ENCODE measurements at places on chromosomes 13 and 19.

DNA sequence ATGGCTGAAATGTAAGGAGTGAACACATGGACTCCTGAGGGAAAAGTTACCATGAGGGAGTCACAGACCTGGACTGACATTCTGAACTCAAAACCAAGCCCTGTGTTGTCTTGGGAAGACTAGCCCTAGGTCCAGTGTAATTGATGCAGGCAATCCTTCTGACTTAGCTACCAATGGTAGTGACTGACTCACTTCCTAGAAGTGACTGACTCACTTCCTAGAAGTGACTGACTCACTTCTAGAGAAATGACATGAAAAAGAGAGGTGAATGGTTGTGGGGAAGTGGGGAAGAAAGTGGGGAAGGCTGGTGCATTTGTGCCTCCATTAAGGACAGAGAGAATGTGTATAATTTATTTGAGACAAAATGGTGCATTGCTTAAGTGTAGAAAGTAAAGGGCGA is 49.9 kb downstream of the EDNRB start:
- no peak for DNase-seq

- DNase-seq = no peak
Measured at GRCh38 chr19:55867101-55867500, 30.8 kb downstream of the NLRP4 start.

DNA sequence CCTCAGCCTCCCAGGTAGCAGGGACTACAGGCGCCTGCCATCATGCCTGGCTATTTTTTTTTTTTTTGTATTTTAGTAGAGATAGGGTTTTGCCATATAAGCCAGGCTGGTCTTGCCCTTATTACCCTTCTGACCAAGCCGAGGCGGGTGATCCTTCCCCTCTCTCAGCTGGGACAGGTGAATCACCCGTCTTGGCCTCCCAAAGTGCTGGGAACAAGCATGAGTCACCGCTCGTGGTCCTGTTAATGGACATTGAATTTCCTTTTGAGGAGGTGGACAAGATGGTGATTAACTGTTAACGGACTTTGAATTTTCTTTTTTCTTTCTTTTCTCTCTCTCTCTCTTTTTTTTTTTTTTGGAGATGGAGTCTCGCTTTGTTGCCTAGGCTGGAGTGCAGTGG is 10.6 kb downstream of the CD70 start:
- no peak for DNase-seq

DNA sequence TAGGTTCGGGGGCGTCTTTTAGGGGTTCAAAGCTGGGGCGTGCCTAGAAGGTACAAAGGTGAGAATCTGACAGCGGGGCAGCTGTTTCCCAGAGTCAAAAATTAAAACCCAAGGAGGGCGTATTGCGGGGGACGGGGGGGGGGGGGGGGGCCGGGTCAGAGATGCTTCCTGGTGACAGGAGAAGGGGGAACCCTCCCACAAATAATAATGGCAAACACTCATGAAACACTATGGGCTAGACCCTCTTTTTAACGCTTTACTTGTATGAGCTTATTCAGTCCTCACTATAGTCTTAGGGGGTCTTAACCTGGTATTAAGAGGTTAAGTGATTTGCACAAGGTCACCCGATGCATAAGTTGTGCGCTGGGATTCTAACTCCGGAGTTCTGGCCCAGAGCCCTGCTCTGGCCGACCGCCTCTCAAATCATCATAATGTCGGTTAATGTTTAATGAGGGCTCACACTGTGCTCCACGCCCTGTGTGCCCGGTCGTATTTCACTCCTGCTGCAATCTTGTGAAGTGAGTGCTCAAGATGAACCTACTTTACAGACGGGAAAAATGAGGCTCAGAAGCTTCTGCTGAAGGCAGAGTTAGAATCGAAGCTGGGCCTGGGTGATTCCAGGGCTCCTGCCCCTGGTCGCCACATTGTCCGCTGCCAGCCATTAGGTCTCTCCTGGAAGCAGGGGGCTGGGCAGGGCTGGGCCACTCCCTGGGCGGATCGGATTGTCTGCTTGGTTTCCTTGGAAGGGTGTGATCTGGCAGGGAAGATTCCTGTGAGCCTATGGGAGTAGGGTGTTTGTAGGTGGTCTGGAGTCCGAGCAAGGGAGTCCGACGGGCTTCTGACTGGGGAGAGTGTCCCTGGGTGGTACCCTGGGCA is 964 bp downstream of the PAK4 start:
- no peak for DNase-seq

DNA sequence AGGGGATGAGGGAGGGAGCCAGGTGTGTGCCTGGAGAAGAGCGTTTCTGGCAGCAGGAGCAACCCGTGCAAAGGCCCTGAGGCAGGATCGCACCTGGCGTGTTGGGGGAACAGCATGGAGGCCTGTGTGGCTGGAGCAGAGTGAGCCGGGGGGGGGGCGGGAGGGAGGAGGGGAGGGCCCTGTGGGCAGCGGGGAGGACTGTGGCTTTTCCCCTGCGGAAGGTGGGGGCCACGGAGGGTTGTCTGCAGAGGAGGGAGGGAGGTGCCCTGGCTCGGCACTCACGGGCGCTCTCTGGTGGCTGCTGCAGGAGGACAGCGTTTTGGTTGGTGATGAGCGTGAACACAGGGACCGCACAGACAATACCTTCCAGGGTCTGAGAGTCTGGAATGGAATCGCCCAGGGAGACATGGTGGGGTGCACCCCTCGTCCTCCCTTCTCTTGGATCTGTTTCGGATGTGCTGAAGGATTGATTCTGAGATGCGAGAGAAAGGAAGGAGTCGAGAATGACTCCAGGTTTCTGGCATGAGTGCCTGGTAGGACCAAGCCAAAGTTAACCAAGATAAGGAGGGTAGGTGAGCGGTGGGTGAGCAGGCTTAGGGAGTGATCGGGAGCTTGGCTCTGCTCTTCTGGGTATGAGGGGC is 6.5 kb downstream of the RAB11B start:
- peak; percentile 79 for DNase-seq

Data from natural killer cell treated with Interleukin-12 subunit alpha and Interleukin-12 subunit beta and Interleukin-15 and Interleukin-18, amount 100 ng/mL, for 72 hours (primary cell).